ENCODE measurements at places on chromosomes 7 and 10.

- no peak for DNase-seq
Measured at GRCh38 chr7:82141427-82141826, 302.1 kb downstream of the CACNA2D1 start.

GRCh38 chr7:136637813-136638212, 230.6 kb upstream of the CHRM2 start:
- DNase-seq, result no peak

GRCh38 chr7:23403970-23404369, 66.3 kb downstream of the IGF2BP3 start:
- no peak for DNase-seq

GRCh38 chr7:45033931-45034290, 33.9 kb downstream of the CCM2 start:
- DNase-seq, result no peak

DNA sequence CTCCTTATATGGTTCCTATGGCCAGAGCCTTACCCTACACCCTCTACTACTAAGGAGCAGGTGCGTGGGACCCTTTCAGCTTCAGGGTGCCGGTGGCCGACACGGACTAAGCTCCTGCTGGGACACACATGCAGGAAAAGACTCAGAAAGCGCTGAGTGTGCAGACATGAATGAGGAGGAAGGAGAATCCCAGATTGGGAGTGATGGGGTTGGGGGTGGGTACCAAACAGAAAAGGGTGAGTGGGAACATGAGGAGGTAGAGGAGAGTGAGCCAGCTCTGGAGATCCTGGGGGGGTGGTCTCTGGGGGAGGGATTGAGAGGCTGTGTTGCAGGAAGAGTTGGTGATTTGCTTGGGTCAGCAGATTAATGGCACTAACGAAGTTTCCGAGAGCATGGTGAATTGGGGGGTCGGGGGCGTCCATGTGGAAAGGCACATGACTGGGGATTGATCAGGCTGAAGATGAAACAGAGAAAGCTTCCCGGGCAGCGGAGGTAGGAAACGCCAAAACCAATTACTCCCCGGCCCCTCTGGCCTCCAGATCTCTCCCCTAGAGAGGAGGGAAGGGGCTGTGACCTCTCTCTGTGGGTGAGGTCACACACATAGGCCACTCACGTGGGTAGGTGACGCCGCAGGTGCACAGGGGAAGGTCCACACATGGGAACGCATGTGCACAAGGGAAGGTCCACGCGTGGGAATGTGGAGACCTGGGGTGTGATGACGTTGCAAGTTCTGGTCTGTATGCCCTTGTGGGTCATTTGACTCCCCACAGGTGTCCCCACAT, 37.9 kb upstream of the SLF2 start:
- DNase-seq, result no peak

DNA sequence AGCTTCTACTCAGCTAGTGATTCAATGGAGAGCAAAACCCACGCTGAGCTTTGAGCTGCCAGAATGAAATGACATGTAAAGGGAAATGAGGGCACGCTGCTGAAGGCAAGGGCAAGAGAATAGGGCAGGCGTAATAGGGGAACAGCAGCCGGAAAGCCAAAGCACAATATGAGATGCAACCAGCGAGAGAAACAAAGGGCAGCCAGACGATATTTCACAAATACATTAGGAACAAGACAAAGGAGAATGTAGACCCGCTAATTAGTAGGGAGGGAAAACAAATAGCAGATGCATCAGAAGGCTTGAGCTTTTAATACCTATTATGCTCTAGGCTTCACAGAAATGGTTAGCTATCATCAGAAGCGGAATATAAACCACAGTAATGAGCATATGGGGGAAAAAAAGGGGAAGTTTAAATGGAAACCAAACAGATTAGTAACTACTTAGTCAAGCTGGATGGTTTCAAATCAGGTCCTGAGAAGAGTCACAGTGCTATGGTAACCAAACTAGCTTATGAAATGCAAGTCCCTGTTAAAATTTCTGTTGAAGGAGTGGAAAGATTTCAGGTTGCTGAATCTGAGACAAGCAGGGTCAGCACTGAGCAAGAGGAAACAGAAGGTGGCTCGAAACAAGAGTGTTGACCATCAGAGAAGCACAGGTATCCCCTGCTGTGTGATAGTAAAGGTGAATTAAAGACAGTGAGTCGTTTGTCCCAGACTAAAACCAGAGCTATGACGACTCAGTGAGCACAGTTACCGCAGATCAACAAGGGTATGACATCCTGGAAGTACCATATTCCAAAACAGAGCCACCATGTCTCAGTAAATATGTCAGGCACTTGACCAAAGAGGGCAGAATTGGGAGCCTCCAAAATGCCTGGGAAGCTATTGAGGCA, 496.9 kb upstream of the CELF2 start:
- no peak for DNase-seq

- no peak for DNase-seq
Measured at GRCh38 chr10:659688-660141, 29.8 kb downstream of the DIP2C start.

GRCh38 chr10:14653271-14654161, 121.2 kb downstream of the FAM107B start:
- DNase-seq, result no peak

GRCh38 chr7:70833726-70834125, 298.2 kb upstream of the GALNT17 start:
- DNase-seq, result no peak

- no peak for DNase-seq
Measured at GRCh38 chr10:6591668-6592067, 11.6 kb upstream of the PRKCQ start.

- no peak for DNase-seq
Measured at GRCh38 chr7:34135924-34136323, 230.6 kb downstream of the BMPER start.

DNA sequence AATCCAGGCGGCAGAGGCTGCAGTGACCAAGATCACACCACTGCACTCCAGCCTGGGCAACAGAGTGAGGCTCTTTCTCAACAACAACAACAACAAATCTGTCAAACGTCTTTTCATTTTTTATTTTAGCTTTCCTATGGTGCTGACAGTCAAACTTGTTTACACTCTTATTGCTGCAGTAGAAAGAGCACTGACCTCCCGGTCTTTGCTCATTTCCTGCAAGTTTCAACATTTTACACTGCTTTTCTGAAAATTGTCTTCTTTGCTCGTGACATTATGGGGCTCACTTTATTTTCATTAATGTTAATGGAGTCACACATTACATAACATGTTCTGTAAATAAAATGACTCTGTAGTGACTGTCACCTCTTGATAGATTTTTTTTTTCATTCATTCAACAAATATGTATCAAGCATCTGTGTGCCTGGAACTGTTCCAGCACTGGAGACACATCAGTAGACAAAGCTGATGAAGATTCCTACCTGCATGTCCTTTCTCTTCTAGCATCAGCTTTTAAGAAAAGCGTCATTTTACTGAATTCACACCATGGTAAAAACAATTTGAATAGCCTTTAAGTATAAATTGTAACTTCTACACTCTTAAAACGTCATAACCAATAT, 277.3 kb downstream of the CELF2 start:
- no peak for DNase-seq

DNA sequence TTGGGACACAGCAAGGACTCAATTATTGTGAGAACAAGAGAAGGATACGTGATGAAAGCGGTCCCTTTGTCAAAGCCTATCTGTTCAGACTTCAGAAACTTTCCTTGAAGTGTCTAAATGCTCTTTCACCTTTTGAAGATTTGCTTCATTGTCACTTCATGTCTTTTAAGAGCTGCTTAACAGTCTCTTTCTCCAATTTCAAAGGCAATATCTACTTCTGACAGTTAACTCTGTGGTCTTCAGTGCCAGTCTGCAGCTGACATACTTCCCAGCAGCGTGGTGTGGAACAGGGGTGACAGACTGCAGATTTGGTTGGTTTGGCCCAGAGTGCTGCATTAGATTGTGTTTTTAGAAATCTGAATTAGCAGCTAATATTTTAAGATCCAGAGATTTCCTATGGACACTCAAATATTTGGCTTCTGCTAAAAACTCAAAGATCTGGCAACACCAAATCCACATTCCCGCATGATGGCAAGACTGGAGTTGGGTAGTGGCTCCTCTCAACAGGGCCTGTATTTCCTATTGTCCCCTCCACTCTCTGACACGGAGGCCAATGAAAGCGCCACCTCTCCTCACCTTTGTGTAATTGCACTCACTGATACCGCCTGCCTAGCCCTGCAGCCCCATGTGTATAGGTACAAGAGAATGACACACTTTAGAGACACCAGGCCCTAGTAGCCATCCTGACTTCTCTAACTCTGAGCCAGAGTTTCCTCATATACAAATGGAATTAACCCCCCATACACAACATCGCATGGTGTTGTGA, 11.5 kb downstream of the SCRN1 start:
- no peak for DNase-seq

DNA sequence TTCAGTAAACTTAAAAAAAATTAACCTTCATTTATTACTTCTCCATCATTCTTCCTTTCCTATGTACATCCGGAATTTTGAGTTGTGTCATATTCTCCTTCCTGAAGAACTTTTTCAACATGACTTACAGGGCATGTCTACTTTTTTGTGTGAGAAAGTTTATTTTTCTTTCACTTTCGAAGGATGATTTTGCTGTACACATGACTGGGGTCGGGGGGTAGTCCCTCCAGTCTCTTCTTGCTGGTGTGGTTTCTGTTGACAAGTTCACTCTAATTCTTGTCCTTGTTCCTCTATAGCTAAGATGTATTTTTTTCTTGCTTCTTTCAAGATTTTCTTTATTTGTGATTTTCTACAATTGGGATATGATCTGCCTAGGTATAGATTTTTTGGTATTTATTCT, 55.8 kb downstream of the INPP5A start:
- DNase-seq, result no peak

- DNase-seq, result no peak
Measured at GRCh38 chr7:17855202-17855601, 85.1 kb downstream of the SNX13 start.

DNA sequence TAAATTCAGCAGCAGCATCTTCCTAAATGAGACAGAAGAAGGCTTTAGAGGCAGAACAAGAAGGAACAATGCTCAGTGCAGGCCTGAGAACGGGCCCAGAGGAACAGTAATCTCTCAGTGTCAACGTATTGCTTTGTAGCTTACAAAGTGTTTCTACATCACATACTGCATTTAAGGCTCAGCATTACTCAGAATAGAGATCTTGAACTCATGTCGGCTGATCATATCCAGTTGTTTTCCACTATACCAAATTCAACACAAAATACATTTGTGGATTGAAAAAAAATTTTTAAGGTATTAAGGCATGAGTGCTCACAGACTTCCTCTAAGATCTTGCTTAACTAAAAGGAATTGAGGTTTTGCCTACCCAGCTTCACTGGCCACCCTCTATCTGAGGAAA, 325.1 kb downstream of the HPSE2 start:
- DNase-seq, result no peak

- no peak for DNase-seq
Measured at GRCh38 chr10:96672481-96673175, 47.7 kb downstream of the PIK3AP1 start.

- no peak for DNase-seq
Measured at GRCh38 chr10:115219203-115219602, 126.0 kb downstream of the ATRNL1 start.

DNA sequence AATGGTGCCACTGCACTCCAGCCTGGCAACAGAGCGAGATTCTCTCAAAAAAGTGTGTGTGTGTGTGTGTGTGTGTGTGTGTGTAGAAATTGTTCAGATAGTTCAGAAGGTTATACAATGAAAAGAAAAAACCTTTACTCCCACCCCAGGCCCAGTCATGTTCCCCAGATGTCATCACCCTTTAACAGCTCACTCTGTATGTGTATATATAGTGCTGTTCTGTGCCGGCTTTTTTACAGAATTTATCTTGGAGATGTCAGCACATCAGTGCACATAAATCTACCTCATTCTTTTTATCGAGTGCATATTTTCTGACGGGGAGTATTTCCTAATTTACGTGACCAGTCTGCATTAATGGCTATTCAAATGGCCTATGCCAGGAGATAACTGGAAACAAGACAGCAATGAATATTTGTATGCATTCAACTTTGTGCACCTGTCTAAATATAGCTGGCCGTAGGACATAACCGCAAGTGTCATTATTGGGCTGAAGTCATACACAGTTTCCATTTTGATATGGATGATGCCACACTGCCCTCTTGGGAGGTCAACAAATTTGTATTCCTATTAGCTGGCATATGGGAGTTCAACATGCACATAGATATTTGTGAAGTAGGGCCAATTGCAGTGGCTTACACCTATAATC, 11.7 kb downstream of the NIPSNAP2 start:
- DNase-seq, result no peak

- no peak for DNase-seq
Measured at GRCh38 chr10:14571866-14572507, 202.7 kb downstream of the FAM107B start.

GRCh38 chr10:132321726-132322125, 10.3 kb upstream of the LRRC27 start:
- no peak for DNase-seq

GRCh38 chr10:7788639-7789286, 786 bp downstream of the ATP5F1C start:
- no peak for DNase-seq

GRCh38 chr10:95835149-95835860, 72.5 kb upstream of the CC2D2B start:
- DNase-seq, result no peak

DNA sequence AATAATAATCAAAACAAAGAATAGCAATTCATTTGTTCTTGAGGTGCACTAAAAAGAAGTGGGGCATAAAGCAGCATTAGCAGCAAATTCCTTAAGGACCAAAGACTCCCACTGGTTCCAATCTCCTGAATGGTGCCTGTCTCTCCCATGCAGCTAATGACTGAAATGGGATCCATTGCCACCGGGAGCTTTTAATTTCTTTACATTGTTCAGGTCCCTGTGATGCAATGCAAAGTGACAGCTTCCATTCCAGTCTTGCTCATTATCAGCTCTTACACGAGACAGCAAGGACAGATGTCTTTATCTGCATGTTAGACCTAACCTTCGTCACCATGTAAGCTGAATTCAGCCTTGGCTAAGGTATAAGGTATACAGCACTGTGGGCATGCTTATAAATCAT, 148.1 kb downstream of the POU6F2 start:
- no peak for DNase-seq

- no peak for DNase-seq
Measured at GRCh38 chr10:59674215-59674836, 35.3 kb downstream of the SLC16A9 start.

- no peak for DNase-seq
Measured at GRCh38 chr10:3935141-3935540, 150.1 kb upstream of the KLF6 start.

DNA sequence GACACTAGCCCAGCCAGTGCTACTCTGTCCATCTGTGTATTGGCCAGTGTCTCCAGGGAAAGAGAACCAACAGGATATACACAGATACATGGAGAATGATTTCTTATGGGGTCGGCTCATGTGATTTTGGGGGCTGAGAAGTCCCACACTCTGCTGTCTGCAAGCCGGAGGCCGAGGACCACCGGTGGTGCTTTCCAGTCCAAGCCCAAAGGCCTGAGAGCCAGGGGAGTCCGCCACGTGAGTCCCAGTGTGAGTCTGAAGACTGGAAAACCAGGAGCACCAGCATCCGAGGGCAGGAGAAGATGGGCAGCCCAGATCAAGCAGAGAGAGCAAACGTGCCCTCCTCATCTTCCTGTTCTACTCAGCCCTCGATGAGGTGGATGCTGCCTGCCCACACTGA, 71.5 kb downstream of the C10orf143 start:
- DNase-seq, result no peak

GRCh38 chr7:137572056-137572784, 228.7 kb upstream of the PTN start:
- no peak for DNase-seq

- no peak for DNase-seq
Measured at GRCh38 chr7:137147338-137147720, 196.2 kb downstream of the PTN start.

GRCh38 chr10:48899781-48900180, 39.9 kb downstream of the LRRC18 start:
- DNase-seq, result no peak

GRCh38 chr7:111232249-111233084, 141.5 kb downstream of the LRRN3 start:
- DNase-seq, result no peak
